ENCODE measurements at places on chromosomes 3 and 15. TPM values are rescaled to one million over a fixed set of nuclear protein-coding genes. Genes with fewer than 3 reads are reported as not detected.

Gene DPPA2
- not detected for total RNA-seq

Gene MESP2
- not detected for total RNA-seq

Gene ZNF860
- total RNA-seq, result 0.10 TPM

Gene DNASE1L3
- not detected for total RNA-seq

Gene IMPG2
- total RNA-seq, result not detected

Gene CILP
- total RNA-seq, result not detected

Gene KIF15
- 14.3 TPM for total RNA-seq

Gene RAB6B
- 0.30 TPM for total RNA-seq

Gene DLEC1
- total RNA-seq, result not detected

Gene C2CD4A
- total RNA-seq, result 0.63 TPM

Gene UROC1
- total RNA-seq, result not detected

Gene TRPM1
- not detected for total RNA-seq

Gene CHST2
- 0.49 TPM for total RNA-seq

Gene PLSCR2
- not detected for total RNA-seq

Gene FAN1
- 13.3 TPM for total RNA-seq

Gene C3orf22
- total RNA-seq, result not detected

Gene PLCH1
- 0.81 TPM for total RNA-seq

Gene SLC15A2
- total RNA-seq, result 1.4 TPM

Gene SQOR
- total RNA-seq, result 23.6 TPM

Gene BNC1
- total RNA-seq, result not detected

Gene TLR9
- total RNA-seq, result not detected

Gene GOLGA6L9
- total RNA-seq, result 3.8 TPM

Gene LRRC31
- not detected for total RNA-seq
